ENCODE measurements at places on chromosomes 16 and 17.

GRCh38 chr16:88538366-88539060 is 31.7 kb upstream of the ZC3H18 start:
- DNase-seq: no peak

- DNase-seq: no peak
These were observed 74.7 kb upstream of the CDH5 start for GRCh38 chr16:66291833-66292232.

GRCh38 chr17:65029605-65030336 is 26.8 kb downstream of the GNA13 start:
- no peak for DNase-seq

DNA sequence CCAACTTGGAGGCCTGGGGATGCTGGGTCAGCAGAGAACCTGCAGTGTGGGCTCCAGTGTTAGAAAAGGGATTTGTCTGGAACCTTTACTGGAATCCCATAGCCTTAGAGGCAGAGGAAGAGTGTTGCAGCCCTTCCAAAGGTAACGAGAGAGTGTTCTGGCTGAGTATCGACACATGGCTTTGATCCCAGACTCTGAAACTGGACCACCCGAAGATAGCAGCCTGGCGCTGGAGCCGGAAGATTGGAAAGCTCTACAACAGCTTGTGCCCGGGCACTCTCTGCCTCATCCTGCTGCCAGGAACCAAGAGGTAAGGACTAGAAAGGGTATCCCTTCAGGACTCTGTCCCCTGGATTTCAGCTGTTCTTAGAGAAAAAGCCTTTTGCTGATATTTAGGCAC is 39.7 kb downstream of the REXO5 start:
- no peak for DNase-seq

GRCh38 chr16:22672830-22673210 is 141.1 kb upstream of the HS3ST2 start:
- no peak for DNase-seq

DNA sequence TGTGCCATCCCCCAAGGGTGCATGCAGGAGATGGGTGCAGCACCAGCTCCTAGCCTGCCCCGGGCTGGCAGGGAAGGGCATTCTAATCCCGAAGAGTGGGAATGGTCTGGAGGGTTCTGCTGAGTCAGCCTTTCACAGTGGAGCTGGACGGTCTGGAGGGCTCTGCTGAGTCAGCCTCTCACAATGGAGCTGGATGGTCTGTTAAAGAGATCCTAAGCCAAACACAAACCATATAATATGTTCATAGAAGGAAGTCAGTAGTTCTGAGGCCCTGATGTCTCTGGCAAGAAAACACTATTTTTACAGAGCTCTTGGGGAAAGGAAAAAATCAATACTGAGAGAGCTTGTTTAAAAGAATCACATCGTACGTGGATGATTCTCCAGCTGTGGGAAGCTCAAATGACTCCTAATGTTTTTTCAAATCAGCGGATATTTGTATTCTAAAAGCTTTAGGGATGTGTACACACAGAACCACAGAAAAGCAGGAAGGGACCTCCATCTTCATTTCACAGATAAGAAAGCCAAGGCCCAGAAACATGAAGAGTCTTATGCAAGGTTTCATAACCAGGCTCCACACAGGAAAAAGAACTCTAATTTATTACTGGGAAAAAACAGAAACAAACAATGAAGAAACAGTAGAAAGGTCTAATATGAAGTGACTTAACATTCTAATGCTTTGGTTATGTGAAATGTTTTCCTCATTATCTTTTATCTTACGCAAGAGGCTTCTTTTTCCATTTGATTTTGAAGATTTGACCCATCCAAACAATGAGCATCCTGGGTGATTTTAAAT is 176.3 kb downstream of the VPS53 start:
- DNase-seq: peak; percentile 28

DNA sequence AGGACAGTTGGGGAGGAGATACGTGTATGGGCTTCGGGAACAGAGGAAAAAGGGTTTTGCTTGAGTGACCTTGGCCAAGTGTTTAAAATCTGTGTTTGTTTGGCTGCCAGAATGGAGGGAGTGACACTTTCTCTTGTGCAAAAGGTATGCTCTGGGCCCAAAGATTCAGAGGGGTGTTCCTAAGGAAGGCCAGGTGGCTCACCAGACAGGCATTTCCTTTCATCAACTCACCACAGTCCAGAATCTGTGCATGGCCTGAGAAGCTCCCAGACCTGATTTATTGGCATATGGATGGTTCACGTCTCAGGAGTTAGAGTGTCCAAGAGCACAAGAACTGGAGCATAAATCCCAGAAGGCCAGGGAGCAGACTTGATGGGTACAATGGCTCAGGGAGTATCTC is 53.4 kb upstream of the NLK start:
- DNase-seq: no peak

- DNase-seq: peak; percentile 13
These were observed 121.0 kb upstream of the NLRP1 start for GRCh38 chr17:5705081-5705875.

GRCh38 chr16:86073763-86074493 is 175.0 kb downstream of the IRF8 start:
- DNase-seq: no peak

- DNase-seq: no peak
These were observed 19.5 kb upstream of the RBFOX1 start for GRCh38 chr16:7313170-7313569.

DNA sequence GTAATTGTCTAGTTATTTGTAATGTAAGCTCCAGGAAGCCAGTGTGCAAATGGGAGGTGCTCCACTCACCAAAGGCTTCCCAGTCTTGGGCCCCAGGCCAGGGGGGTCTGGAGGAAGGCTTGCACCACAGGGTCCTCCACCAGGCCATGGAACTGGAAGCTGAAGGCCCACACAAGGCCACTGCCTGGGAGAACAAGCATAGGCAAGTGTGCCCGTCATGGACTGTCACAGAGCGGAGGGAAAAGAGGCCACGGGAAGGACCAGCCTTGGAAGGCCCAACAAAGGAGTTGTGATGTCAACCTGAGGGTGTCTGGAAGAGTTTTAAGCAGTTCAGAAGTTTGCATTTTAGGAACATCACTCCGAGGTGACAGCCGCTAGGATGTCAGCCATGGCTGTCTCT is 3.0 kb upstream of the SRRM2 start:
- DNase-seq: no peak

GRCh38 chr16:21194771-21195301 is 16.5 kb downstream of the ZP2 start:
- DNase-seq: peak; percentile 8

GRCh38 chr17:64343833-64344637 is 46.6 kb downstream of the PECAM1 start:
- DNase-seq: peak; percentile 36

DNA sequence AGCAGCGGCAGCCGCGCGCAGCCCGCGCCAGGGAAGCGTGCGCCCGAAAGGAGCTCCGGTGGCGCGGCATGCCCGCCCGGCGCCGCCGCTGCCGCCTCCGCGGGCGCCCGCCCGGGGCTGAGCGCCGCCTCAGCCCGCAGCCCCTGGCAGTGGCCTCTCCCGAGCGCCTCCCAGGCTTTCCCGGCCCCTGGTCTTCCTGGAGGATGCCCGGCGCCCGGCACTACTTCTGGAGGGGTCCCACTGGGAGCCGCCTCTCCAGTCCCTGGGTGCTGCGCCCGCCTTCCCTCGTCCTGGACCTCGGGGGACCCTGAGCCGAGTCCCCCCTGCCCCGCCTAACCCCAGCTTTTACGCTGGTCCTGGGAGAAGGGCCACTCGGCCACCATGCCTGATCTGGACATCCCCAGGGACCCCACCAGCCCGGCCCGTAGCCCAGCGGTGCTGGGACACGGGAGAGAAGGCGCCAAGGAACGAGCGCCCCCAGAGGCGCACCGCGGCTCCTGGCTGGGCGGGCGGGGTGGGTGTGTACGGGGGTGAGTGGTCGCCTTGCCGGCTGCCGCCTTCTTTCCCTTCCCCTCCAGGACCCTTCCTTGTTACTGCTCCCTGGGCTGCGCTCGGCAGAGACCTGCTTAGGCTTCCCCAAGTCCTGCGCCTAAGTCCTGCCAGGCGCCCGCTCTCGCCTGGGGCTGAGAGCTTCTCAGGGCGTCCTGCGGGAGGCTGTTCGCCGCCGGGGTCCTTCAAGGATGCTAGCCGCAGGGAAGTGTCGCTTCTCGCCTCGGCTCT is 704 bp downstream of the ASIC2 start:
- peak; percentile 10 for DNase-seq

DNA sequence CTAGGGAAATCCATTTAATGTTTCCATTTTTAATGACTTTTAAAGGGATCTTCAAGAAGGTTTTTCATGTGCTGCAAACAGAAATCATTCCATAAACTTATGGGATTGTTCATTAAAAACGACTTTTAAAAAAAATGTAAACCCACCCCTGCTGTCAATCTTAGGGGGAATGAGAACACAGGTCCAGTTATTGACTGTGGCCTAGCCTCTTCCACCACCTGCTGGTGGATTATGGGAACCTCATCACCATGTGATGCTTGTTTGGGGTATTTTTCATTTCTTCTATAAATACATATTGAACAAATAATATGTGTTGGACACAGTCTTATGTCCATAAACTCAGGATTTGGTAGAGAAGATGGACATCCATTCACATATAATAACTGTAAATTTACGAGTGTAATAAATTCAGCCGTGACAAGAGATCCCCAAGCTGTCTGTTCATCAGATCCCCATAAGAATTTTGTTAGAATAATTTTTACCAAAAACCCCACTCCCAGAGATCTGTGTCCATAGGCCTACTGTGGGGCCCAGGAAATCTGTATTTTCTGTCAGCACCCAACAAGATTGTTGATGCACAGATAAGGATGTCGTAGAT is 42.0 kb upstream of the TMC5 start:
- DNase-seq: peak; percentile 33

DNA sequence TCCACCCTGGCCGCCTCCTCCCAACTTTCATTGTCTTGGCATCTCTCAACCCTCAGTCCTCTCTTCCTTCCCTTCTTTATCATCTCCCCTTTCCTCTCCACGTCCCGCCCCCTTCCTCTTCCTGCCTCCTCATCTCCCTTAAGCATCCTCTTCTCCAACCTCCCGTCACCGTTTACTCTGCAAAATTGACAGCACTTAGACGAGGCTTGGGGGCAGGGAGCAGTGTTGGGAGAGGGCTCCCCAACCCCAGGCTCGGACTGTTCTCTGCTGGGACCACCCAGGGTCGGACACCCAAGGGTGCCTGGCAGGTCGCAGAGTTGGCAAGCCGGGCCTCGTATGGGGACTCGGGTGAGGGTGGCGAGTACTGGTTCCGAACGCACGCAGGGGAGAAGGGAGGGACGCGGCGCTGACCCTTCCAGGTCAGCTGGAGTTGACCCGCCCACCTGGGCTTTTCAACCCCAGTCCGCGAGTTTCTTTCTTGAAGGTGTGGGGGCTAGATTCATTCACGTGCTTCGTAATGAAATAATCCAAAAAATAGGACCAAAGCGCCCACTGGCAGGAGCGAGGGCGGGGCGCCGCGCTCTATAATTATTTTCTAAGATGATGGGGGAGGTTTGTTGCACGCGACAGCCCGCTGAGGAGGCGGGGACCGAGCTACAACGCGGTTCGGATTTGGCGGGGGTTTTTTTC is 775 bp upstream of the PAGR1 start:
- DNase-seq: no peak

DNA sequence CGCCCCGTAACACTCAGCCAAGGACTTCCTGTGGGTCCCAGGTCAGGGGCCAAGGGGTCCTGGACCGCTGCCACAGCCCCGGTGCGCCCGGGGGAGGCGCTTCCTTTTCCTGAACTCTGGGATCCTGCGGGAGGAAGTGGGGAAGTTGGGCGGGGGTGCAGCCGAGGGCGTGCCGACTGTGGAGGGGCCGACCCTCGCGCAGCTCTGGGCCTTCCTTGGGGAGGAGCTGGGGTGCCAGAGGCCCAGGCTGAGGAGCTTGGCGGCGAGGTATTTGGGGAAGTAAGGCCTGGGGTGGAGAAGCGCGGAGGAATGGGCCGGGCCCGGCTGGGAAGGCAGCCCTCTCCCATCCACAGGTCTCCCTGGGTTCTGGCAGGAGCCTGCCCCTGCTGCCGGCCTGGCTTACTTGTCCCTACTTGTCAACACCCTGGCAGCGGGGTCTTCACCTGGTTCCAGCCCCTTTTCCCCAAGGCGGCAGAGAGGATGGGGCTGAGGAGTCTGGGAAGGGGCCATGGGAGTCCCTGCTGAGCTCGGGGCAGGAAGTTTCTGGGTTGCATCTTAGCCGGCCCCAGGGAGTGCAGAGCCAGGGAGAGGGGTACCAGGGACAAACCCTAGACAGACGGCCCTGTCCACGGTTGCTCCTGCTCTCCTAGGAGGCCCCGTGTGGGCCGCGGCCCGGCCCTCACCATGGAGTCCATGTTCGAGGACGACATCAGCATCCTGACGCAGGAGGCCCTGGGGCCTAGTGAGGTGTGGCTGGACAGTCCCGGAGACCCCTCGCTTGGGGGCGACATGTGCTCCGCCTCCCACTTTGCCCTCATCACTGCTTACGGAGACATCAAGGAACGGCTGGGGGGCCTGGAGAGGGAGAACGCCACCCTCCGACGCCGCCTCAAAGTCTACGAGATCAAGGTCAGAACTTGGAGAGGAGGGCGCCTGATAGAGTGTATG is 1.7 kb downstream of the TBKBP1 start:
- peak; percentile 55 for DNase-seq

DNA sequence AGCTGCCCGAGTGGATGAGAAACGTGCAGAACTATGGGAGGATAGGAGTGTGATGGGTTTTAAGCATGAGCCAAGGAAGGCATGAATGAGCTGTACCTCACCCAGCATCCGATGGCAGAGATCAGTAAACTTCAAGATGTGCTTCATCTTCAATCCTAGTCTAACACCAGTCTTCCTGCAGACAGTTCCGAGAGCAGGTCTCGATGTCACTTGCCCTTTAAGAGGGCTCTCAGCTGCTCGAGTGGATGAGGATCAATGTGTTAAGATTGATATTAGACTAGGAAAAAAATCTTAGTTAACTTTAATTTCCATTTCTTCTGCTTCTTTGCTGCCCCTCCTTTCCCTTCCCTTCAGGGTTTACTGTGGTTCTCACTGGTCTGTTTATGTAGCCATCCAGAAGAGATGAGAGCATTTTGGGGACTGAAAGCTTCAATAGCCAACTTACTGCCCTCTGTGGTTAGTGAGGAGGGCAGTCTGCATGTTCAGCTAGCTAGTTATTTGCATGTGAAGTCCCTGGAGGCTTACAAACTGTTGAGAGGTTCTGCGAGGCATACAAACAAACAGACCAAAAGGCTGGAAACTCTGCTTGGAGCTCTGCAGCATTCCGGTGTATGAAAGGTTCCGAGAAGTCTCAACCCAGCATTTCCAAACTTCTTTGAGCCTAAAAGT is 15.3 kb downstream of the KLHL36 start:
- no peak for DNase-seq

DNA sequence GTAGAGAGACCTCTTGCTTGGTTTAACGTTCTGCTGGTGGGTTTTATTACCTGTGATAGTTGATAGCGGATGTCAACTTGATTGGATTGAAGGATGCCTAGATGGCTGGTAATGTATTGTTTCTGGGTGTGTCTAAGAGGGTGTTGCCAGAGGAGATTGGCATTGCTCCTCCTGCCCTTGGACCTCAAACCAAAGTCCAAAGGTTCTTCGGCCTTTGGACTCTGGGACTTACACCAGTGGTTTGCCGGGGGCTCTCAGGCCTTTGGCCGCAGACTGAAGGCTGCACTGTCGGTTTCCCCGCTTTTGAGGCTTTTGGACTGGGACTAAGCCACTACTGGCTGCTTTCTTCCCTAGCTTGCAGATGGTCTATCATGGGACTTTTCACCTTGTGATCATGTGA is 17.5 kb upstream of the TNRC6C start:
- DNase-seq: no peak

Measured in fibroblast of skin of right quadriceps (primary cell).